ENCODE measurements at places on chromosomes 16 and 17. TPM values are rescaled to one million over a fixed set of nuclear protein-coding genes. Genes with fewer than 3 reads are reported as not detected.

- no peak for DNase-seq
These were observed 13.3 kb downstream of the HOXB1 start for GRCh38 chr17:48517478-48517877.

DNA sequence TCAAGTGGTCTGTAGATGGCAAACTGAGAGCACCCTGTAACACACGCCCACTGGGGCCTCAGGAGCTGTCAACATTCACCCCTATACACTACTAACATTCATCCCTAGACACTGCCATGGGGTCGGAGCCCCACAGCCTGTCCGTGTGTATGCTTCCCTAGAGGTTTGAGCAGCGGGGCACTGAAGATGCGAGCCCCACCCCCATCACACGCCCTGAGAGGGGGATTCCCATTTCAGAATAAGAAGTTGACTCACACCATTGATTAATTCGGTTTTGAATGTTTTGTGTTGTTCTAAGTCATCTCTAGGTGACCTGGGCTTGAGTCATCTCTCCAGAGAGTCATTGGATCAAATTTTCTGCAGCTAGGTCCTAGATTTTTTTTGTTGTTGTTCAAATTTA, 37.3 kb upstream of the MMD start:
- DNase-seq, result peak; percentile 89

GRCh38 chr16:28140788-28141618, 70.8 kb downstream of the XPO6 start:
- no peak for DNase-seq

DNA sequence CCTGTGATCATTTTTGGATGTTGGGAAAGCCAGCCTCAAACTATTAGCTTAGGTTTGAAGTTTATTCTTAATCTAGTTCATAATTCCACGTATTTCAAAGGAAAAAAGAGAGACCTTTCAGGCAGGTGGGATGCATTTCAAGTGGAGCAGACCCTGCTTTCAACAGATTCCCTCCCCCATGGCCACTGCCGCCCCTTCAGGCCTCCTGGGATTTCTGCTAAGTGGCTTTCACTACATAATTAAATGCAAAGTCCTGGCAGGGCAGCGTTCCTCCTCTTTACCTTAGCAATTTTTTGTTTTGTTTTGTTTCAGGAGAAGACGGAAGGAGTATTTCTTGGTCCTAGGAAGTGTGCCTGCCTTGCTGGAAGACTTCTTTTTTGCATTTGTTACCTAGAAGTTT, 36.6 kb downstream of the MAF start:
- no peak for DNase-seq

- peak; percentile 78 for DNase-seq
These were observed 48.6 kb upstream of the XYLT1 start for GRCh38 chr16:17519101-17519955.

DNA sequence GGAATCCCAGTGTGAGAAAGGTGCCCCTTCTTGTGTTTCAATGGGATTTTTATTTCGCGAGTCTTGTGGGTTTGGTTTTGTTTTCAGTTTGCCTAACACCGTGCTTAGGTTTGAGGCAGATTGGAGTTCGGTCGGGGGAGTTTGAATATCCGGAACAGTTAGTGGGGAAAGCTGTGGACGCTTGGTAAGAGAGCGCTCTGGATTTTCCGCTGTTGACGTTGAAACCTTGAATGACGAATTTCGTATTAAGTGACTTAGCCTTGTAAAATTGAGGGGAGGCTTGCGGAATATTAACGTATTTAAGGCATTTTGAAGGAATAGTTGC, 567 bp downstream of the UBB start:
- no peak for DNase-seq

DNA sequence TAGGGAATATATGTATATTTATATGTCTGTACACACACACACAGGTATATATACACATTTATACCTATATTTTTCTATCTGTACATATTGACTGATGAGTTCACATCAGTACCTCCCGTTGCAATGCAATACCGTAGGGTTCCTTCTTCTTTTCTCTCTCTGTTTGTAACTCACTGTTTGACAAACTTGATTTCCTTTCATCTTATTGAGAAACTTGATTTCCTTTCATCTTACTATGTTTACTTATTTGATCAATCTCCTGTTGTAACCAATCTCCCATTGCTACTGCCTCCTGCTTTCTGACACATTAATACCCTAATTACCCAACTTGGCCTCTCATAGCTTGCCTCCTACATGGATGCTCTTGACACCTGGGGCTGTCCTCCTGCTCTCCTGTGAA, 49.8 kb downstream of the NFAT5 start:
- DNase-seq, result no peak

DNA sequence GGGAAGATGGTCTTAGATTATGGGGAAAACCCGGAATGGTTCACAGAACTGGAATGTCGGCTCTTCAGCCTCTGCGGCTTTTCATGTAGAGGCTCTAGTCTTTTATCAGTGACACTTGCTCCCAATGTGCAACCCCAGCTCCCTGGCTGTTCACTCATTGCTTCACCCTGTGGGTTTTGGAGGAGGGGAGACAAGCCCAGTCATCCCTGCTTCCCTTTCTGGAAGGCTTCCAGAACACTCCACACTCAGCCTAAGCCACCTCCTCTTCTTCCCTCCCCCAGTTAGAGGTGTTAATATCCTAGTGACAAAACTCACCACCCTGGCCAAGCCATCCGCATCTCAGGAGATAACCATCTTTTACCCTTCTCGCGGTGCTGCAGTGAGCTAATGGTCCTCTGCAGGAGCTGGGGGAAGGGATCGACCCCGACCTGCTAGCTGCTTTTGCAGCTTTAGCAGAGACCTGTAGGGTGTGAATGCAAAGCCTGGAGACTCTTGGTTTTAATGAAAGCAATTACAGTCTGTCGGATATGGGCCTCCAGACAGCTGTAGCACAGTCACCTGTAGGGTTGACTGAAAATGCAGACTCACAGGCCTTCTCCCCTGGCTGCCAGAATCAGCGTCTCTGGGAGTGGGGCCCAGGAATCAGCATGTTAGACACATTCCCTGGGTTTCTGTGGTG, 24.3 kb upstream of the LASP1NB start:
- DNase-seq, result peak; percentile 99

- no peak for DNase-seq
These were observed 37.9 kb downstream of the UBN1 start for GRCh38 chr16:4884972-4885874.

- DNase-seq, result no peak
These were observed 25.1 kb upstream of the EIF1 start for GRCh38 chr17:41663451-41664171.

DNA sequence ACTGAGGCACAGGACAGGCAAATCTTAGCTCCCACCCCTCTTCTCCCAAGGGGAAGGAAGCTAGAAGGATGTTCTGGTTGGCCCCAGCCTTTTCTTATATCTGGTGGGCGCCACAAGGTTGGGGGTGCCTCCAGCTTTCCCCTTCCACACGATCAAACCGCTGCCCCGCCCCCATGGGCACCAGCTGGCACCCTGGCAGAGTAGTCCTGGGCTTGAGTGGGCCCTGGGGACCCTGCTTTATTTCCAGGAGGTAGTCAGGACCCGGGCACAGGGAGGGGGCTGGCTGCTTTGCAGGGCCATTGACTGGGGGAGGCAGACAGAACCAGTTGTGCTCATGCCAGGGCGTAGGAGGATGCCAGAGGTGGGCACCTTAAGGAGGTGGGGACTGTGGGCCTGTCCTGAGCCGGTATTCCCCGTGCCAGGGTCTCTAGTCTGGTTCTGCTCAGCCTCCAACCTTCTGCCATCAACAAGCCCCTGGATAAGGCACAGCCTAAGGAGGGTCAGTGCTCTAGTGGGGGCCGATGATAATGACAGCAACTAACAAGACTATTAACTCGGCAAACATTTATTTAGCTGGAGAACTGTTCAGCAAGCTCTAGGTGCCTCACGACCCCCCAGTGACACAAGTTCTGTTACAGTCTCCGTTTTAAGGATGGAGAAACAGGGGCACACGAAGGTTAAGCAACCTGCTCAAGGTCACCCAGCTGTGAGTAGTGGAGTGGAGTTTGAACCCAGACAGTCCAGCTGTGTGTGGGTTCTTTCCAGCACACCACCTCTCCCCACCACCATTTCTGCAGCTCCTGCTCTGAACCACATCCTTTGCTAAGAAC, 7.6 kb upstream of the PPP1R1B start:
- DNase-seq, result no peak

DNA sequence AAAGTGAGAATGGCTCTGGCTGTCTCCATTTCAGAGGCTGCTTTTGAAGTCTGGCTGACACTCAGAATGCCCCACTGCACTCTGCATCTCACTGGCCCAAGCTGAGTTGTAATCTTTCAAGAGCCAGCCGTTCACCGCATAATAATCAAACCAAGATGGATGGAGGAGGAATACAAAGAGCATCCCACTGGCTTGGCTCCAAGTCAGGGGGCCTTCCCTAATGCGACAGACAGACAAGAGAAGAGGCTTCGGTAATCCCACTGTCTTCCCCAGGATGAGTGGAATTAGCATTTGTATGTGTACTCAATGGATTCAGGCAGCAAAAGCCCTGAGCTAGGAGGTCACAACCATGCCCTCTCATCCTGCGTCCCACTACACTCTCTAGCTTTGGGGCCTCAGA, 68.0 kb downstream of the CBLN1 start:
- DNase-seq, result no peak

- no peak for DNase-seq
These were observed 20.0 kb upstream of the GLG1 start for GRCh38 chr16:74626741-74627416.

- no peak for DNase-seq
These were observed 233.6 kb downstream of the SEC14L1 start for GRCh38 chr17:77374170-77374936.

DNA sequence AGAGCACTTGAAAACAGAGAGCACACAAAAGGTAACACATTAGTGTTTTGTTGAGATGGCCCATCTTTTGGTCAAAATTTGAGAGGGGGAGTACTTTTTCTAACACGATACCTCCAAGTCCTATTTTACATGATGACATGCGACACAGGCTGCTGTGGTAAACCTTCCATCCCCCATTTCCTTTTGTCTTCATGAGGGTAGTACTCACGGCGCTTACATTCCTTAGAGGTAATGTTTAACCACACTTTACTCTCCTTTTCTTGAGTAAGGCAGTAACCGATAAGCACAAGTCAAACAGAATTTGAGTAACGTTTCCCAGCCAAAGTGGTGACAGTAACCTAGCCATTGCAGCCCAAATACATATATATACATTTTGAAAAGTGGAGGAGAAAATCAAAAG, 35.8 kb upstream of the PITPNM3 start:
- DNase-seq, result peak; percentile 77

DNA sequence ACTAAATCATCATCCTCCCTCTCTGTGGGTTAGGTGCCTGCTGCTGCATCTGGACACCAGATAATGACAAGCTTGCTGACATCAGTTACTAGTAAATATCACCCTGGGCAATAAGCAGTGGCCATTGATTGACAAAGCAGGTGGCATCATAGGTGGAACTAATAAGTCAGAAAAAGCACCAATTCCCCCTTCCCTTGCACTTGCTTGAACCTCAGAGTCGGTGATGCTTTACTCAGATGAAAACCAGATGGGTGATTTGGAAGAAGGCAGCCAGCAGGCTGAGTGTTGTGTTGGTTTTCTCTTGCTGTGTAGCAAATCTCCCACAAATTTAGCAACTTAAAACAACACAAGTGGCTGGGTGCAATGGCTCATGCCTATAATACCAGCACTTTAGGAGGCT, 146.9 kb upstream of the NOL11 start:
- no peak for DNase-seq

GRCh38 chr17:81566461-81567126, 14.4 kb upstream of the FAAP100 start:
- DNase-seq, result peak; percentile 94

GRCh38 chr17:36980280-36980761, 31.6 kb downstream of the AATF start:
- peak; percentile 25 for DNase-seq

DNA sequence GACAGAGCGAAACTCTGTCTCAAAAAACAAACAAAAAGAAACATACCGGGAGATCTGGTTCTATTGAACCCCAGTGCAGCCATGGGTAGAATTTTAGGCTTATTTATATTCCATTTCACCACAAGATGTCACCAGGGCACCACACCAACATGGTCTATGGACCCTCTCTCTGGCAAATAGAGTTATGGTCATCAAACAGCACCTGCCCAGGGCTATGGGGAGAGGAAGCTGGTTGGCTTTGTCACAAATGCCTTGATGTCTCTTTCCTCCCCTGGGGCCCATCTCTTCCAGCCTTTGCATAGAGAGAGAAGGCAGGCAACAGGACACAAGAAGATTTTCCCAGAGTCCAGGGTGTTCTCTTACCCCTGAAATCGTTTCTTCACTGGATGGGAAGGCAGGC, 128.4 kb downstream of the WWOX start:
- DNase-seq, result no peak

- peak; percentile 86 for DNase-seq
These were observed 40.1 kb downstream of the NLRC5 start for GRCh38 chr16:57029161-57030160.

DNA sequence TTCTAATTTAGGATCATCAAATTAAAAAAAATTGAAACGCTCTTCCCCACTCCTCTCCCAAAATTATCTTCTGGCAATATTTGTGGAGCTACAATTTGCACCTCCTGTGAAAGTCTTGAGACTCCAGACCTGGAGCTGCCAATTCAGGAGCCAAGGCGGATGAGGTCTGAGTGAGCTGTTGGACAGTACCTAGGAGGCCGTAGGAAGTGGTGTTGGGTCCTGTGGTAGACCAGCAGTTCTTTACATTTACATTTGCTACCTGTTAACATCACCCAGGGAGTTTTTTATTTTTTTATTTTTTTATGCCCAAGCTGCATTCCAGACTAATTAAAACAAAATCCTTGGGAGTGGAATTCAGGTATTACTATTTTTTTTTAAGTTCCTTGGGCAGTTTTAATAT, 271.0 kb downstream of the PHKB start:
- no peak for DNase-seq

DNA sequence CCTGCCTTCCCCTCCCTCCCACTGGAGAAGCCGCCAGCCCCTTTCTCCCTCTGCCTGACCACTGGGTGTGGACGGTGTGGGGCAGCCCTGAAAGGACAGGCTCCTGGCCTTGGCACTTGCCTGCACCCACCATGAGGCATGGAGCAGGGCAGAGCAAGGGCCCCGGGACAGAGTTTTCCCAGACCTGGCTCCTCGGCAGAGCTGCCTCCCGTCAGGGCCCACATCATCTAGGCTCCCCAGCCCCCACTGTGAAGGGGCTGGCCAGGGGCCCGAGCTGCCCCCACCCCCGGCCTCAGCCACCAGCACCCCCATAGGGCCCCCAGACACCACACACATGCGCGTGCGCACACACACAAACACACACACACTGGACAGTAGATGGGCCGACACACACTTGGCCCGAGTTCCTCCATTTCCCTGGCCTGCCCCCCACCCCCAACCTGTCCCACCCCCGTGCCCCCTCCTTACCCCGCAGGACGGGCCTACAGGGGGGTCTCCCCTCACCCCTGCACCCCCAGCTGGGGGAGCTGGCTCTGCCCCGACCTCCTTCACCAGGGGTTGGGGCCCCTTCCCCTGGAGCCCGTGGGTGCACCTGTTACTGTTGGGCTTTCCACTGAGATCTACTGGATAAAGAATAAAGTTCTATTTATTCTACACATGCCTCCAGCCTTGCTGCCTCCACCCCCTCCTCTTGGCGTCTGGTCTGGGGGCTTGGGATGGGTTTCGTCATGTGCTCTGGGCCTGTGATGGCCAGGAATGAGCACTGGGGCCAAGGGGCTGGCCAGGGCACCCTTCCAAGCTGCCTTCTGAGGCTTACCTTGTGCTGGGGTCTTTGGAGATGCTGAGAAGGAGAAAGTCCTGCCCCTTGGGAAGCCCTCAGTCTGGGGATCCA, 7.3 kb downstream of the GJD3 start:
- DNase-seq, result no peak

MT1F gene
- 12.8 TPM for total RNA-seq

CHMP6 gene
- total RNA-seq, result 8.0 TPM

SLC5A11 gene
- total RNA-seq, result not detected

RIPOR1 gene
- total RNA-seq, result 34.4 TPM

TNRC6C gene
- 3.2 TPM for total RNA-seq

FZD2 gene
- 41.3 TPM for total RNA-seq

Measured in M059J (cell line).